ENCODE measurements at places on chromosomes 5 and 9. TPM values are rescaled to one million over a fixed set of nuclear protein-coding genes. Genes with fewer than 3 reads are reported as not detected.
A peak's percentile ranks its signal among the peaks of the same experiment; 100 is the strongest.

Gene FAM151B
- 1.2 TPM for total RNA-seq

Gene QSOX2
- total RNA-seq = 3.9 TPM

Gene TAF9
- total RNA-seq = 80.3 TPM

DNA sequence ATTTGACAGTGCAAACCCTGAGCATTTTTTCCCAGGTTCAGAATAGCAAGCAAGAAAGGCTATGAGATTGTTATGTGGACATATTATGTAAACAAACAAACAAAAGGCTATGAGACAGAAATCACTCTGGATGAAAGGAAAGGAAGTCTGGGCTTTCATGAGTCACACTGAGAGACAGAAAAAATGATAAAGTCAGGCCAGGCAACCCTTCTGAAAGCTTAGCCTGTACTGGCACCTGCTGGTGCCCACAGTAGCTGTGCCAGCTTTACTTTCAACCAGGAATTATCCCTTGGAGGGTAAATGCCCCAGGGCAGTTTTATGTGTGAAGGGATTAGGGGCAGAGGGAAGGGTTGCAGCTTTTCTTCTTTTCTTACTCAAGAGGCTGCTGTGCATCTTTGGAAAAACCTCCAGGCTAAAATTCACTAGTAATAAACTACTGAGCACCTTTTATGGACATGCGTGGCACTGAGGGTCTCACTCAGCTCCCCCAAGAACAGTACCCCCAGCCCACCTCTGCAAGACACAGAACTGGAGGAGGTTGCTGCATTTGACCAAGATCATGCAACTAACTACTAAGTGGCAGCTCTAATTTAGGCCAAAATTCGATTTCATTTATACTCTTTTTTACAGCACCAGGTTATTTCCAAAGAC, 41.7 kb downstream of the ACTL7B start:
- no peaks in the 10 kb centered on the region for H3K36me3 ChIP-seq
- no peaks in the 10 kb centered on the region for H3K4me1 ChIP-seq
- no peak overlapping the region for H3K4me3 ChIP-seq
- H3K27me3 ChIP-seq = no peaks in the 10 kb centered on the region
- H3K27ac ChIP-seq = no peak overlapping the region

DNA sequence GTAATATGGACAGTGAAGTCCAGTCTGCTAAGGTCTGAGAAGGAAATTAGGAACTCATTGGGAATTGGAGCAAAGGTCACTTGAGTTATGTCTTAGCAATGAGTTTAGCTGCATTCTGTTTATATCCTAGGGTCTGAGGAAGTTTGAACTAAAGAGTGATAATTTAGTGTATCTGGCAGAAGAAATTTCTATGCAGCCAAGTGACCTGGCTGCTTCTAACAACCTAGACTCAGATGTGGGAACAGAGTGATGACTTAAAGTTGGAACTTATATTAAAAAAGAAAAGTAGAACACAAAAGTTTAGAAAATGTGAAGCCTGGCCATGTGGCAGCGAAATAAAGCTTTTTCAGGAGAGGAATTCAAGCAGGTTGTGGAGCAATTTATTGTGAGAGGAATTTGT, 106.2 kb downstream of the PRDM9 start:
- H3K4me3 ChIP-seq = no peak overlapping the region
- no peaks in the 10 kb centered on the region for H3K27me3 ChIP-seq
- H3K36me3 ChIP-seq = no peaks in the 10 kb centered on the region

GRCh38 chr5:82106207-82106606, 134.4 kb downstream of the ATG10 start:
- H3K4me1 ChIP-seq = no peaks in the 10 kb centered on the region
- H3K36me3 ChIP-seq = no peaks in the 10 kb centered on the region
- peak overlapping the region; percentile 2 for H3K27ac ChIP-seq
- no peak for DNase-seq
- no peak overlapping the region for H3K4me3 ChIP-seq

- DNase-seq = no peak
- H3K4me1 ChIP-seq = no peaks in the 10 kb centered on the region
- H3K27me3 ChIP-seq = peaks cover 8% of the 10 kb centered on the region
- no peak overlapping the region for H3K27ac ChIP-seq
- H3K4me3 ChIP-seq = no peak overlapping the region
These were observed 6.6 kb downstream of the TRIO start for GRCh38 chr5:14149672-14150274.

DNA sequence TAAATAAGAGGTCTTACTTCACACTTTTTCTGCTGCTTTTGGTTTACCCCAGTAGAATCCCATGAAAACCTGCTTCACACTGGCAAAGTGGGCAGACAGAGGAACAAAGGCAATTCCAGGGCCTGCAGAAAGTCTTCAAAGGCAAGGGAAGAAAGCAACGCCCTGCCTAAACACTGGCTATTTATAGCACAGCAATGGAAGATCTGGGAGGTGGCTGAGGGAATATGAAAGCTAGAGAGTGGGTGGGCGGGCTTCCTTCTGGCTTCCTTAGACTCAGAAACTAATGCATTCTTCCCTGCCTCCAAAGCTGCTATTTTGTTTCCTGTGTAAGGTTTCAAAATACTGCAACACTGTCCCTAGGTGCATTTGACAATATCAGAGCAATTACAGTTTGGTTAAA, 46.8 kb downstream of the ELAVL2 start:
- no peak overlapping the region for H3K27ac ChIP-seq
- no peaks in the 10 kb centered on the region for H3K4me1 ChIP-seq
- no peaks in the 10 kb centered on the region for H3K27me3 ChIP-seq
- DNase-seq = no peak

GRCh38 chr5:89844548-89844947, 565.0 kb downstream of the CETN3 start:
- no peak overlapping the region for H3K27ac ChIP-seq
- H3K4me3 ChIP-seq = no peak overlapping the region
- no peaks in the 10 kb centered on the region for H3K27me3 ChIP-seq
- no peaks in the 10 kb centered on the region for H3K36me3 ChIP-seq

DNA sequence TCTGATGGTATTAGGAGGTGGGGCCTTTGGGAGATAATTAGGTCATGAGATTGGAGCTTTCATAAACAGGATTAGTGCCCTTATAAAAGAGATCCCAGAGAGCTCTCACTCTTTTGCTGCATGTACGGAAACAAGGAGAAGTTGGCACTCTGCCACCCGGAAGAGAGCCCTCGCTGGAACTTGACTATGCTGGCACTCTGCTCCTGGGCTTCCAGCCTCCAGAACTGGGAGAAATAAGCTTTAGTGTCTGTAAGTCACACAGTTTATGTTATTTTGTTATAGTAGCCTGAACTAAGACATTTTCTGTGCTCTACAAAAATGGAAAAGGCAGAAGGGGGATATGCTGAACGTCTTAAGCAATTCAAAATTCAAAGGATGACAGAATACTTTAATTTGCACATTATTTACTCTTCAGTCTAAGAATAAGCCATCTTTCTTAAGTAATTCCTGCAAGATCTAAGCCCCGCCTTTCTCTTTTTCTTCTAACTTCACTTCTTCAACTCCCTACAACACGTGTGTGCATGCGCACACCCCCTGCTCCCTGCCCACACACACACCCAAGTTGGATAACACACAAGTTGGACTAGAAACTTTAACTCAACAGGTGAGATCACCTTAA, 17.3 kb downstream of the NFIB start:
- H3K27ac ChIP-seq = no peak overlapping the region
- H3K36me3 ChIP-seq = no peaks in the 10 kb centered on the region
- DNase-seq = no peak
- H3K4me3 ChIP-seq = no peak overlapping the region

- H3K27ac ChIP-seq = no peak overlapping the region
- H3K4me3 ChIP-seq = no peak overlapping the region
- H3K4me1 ChIP-seq = no peaks in the 10 kb centered on the region
- H3K36me3 ChIP-seq = peaks cover 7% of the 10 kb centered on the region
- DNase-seq = no peak
- no peaks in the 10 kb centered on the region for H3K27me3 ChIP-seq
These were observed 32.9 kb downstream of the NKD2 start for GRCh38 chr5:1041225-1042143.

- no peaks in the 10 kb centered on the region for H3K27me3 ChIP-seq
- H3K4me1 ChIP-seq = peaks cover 29% of the 10 kb centered on the region
- H3K27ac ChIP-seq = peak overlapping the region; percentile 79
- H3K36me3 ChIP-seq = peaks cover 64% of the 10 kb centered on the region
- no peak overlapping the region for H3K4me3 ChIP-seq
- peak; percentile 59 for DNase-seq
These were observed 9.4 kb downstream of the ERAP2 start for GRCh38 chr5:96885518-96886338.

GRCh38 chr9:17135295-17136160, 688 bp downstream of the CNTLN start:
- H3K36me3 ChIP-seq = no peaks in the 10 kb centered on the region
- peak overlapping the region; percentile 67 for H3K4me3 ChIP-seq

- no peak overlapping the region for H3K27ac ChIP-seq
- no peaks in the 10 kb centered on the region for H3K36me3 ChIP-seq
- H3K4me1 ChIP-seq = no peaks in the 10 kb centered on the region
- DNase-seq = no peak
These were observed 1982.4 kb downstream of the EFNA5 start for GRCh38 chr5:105688227-105688792.
